ENCODE measurements at places on chromosomes 5 and 9. TPM values are rescaled to one million over a fixed set of nuclear protein-coding genes. Genes with fewer than 3 reads are reported as not detected.

BNC2 gene
- not detected for total RNA-seq

SPRY4 gene
- total RNA-seq, result 0.91 TPM

GRCh38 chr9:137255448-137256114 lies 454 bp downstream of the NELFB start:
- peak; percentile 56 for DNase-seq
- peak overlapping the region; percentile 77 for H3K27ac ChIP-seq
- H3K4me3 ChIP-seq, result peak overlapping the region; percentile 87
- H3K36me3 ChIP-seq, result peaks cover 8% of the 10 kb centered on the region

GRCh38 chr5:88888848-88889188 lies 5.8 kb upstream of the MEF2C start:
- DNase-seq, result no peak
- H3K4me3 ChIP-seq, result peak overlapping the region; percentile 61
- peaks cover 88% of the 10 kb centered on the region for H3K27me3 ChIP-seq
- H3K4me1 ChIP-seq, result peaks cover 21% of the 10 kb centered on the region
- no peaks in the 10 kb centered on the region for H3K36me3 ChIP-seq

NR4A3 gene
- 35.7 TPM for total RNA-seq

AQP3 gene
- 2.3 TPM for total RNA-seq

- no peak overlapping the region for H3K27ac ChIP-seq
- no peak overlapping the region for H3K4me3 ChIP-seq
- no peak for DNase-seq
- H3K27me3 ChIP-seq, result peaks cover 45% of the 10 kb centered on the region
Observed at GRCh38 chr9:86632537-86632936, 278.3 kb upstream of the TUT7 start.

DNA sequence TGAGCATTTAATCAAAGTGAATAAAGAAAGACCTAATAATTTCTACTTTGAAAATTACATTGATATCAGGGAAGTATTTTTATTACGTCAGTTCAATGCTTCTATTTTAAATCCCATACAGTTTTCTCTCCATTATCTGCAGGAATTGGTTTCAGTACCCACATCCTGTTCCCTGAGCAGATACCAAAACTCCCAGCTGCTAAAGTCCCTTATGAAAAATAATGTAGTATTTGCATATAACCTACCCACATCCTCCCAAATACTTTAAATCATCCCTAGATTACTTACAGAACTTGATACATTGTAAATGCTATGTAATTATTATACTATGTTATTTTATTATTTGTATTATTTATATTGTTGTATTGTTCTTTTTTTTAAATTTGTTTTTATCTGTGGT lies 125.4 kb upstream of the MINAR2 start:
- H3K36me3 ChIP-seq, result no peaks in the 10 kb centered on the region
- no peak overlapping the region for H3K27ac ChIP-seq
- DNase-seq, result no peak

DNA sequence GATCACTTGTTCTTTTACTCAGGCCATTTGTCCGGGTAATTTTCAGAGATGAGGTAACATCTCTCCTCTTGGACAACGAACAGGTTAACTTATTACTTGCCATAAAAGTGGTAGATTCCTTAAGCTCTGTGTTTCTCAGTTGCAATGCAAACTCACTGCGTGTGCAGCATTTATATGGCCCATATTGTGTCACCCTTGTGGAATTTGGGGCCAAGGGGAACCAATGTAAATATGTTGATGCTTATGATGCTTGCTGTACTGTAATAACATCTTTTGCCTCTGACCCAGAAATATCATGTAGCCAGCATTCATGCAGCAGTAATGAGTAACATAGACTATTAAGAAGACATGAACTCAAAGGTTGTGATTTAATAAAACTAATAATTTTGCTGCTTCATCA lies 175.8 kb downstream of the ADAMTS6 start:
- no peak overlapping the region for H3K4me3 ChIP-seq
- DNase-seq, result no peak
- no peak overlapping the region for H3K27ac ChIP-seq
- H3K36me3 ChIP-seq, result no peaks in the 10 kb centered on the region

- H3K4me1 ChIP-seq, result no peaks in the 10 kb centered on the region
- no peak for DNase-seq
Observed at GRCh38 chr5:153147891-153148623, 342.4 kb upstream of the GRIA1 start.

GRCh38 chr5:124812771-124813358 lies 66.4 kb upstream of the ZNF608 start:
- no peak overlapping the region for H3K27ac ChIP-seq
- DNase-seq, result no peak
- no peaks in the 10 kb centered on the region for H3K4me1 ChIP-seq
- no peak overlapping the region for H3K4me3 ChIP-seq
- H3K36me3 ChIP-seq, result no peaks in the 10 kb centered on the region
- no peaks in the 10 kb centered on the region for H3K27me3 ChIP-seq

DNA sequence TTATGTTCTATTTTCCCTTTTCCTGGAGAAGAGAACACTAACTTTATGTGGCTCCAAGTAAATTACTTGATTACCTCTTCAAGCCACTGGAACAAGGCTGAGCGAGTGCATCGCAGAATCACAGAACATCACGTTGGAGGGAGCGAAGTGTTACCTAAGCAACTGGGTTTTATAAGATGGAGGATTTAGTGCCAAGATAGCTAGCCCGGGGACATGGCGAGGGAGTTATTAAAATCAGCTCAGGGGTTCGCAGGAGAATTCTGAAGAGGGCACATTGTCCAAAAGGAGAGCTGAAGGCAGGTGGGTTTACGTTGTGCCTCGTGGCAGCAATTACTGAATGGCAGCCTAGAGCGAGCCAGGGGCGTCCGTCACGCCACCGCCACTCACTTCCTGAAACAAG lies 563.2 kb upstream of the ADAMTS16 start:
- H3K36me3 ChIP-seq, result no peaks in the 10 kb centered on the region
- H3K4me3 ChIP-seq, result no peak overlapping the region
- no peak for DNase-seq
- no peak overlapping the region for H3K27ac ChIP-seq

DNA sequence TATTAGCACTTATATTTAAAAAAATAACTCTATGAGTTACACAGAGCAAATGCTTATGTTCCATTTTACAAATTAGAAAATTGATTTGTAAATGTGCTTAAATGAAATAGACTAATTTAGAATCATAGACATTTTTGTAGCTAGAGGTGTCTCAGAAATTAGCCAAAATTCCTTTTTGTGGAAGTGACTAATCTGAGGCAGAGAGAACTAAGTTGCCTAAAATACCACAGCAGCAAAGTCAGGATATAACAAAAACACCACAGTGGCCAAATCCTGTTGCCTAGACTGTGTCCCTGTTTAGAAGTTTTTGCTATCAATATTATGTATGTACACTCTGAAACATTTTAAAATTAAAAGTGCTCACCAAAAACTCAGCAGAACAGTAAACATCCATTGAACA lies 18.7 kb downstream of the ADAMTSL1 start:
- H3K4me3 ChIP-seq, result no peak overlapping the region
- H3K4me1 ChIP-seq, result no peaks in the 10 kb centered on the region
- DNase-seq, result no peak
- no peaks in the 10 kb centered on the region for H3K36me3 ChIP-seq

- H3K4me3 ChIP-seq, result no peak overlapping the region
- H3K27ac ChIP-seq, result no peak overlapping the region
- no peak for DNase-seq
Observed at GRCh38 chr5:179874536-179875292, 16.1 kb upstream of the MRNIP start.

DNA sequence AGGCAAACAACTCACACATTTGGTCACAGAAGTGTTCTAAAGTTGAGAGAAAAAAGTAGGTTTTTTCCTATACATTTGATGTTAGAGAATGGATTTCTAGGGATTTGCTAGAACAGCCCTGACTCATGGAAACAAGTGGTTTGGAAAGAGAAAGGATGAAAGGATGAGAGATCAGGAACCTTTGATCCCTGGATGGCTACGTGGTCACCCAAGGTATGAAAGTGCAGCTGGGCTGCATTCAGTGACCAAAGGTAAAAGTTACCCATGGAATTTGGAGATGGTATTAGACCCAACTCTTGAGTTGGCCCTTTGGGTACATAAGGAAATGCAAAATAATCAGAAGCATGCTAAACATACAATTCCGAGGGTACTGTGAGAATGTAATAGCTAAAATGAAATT lies 61.3 kb upstream of the SPIN1 start:
- peaks cover 4% of the 10 kb centered on the region for H3K27me3 ChIP-seq
- H3K36me3 ChIP-seq, result peaks cover 3% of the 10 kb centered on the region
- no peak for DNase-seq
- no peak overlapping the region for H3K4me3 ChIP-seq
- H3K27ac ChIP-seq, result no peak overlapping the region

DNA sequence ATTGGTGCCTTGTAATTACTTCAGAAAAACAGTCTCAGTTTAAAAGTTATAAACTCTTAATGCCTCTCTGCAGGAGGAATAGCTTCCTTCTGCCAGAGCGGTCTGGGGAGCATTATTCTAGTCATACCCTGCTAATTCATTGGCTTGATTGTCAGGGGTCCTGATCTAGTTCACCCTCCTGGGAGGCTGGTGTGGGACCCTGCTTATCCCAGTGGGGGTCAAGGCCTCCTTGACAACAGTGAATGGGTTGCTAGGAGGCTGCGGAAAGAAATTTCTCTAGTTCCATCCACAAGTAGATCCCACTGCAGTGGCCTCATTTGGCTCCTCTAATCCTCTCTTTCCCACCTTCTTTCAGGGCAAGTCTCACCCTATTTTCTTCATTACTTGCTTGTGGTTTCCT lies 105.7 kb downstream of the TMC1 start:
- H3K36me3 ChIP-seq, result no peaks in the 10 kb centered on the region
- DNase-seq, result no peak
- H3K27me3 ChIP-seq, result peaks cover 5% of the 10 kb centered on the region

GRCh38 chr9:103816146-103816545 lies 278.0 kb upstream of the SMC2 start:
- H3K36me3 ChIP-seq, result no peaks in the 10 kb centered on the region
- H3K4me1 ChIP-seq, result no peaks in the 10 kb centered on the region
- DNase-seq, result no peak
- H3K27ac ChIP-seq, result no peak overlapping the region
- no peak overlapping the region for H3K4me3 ChIP-seq

CSF1R gene
- total RNA-seq, result not detected

LRRC70 gene
- 0.34 TPM for total RNA-seq

- no peaks in the 10 kb centered on the region for H3K4me1 ChIP-seq
- DNase-seq, result no peak
- no peak overlapping the region for H3K4me3 ChIP-seq
- no peak overlapping the region for H3K27ac ChIP-seq
- H3K27me3 ChIP-seq, result peaks cover 39% of the 10 kb centered on the region
- no peaks in the 10 kb centered on the region for H3K36me3 ChIP-seq
Observed at GRCh38 chr5:36642089-36642488, 35.7 kb downstream of the SLC1A3 start.

DNA sequence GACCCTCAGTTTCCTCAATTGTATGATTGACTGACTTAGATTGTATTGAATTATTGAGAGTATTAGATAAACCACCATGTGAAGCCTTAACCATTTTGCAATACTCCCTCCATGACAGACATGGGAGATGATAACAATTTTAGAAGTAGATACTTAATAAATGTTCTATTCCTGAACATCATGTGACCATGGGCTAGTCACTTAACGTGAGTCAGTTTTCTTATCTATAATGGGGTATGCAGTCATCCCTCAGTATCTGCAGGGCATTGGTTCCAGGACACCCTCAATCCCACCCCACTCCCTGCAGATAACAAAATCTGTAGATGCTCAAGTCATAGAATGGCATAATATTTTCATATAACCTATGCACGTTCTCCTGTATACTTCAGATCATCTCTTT lies 31.0 kb downstream of the SNX18 start:
- H3K4me3 ChIP-seq, result no peak overlapping the region
- no peaks in the 10 kb centered on the region for H3K27me3 ChIP-seq
- DNase-seq, result no peak
- H3K27ac ChIP-seq, result no peak overlapping the region

GRCh38 chr9:97568461-97569275 lies 64.5 kb downstream of the TSTD2 start:
- no peak for DNase-seq
- no peaks in the 10 kb centered on the region for H3K36me3 ChIP-seq

DNA sequence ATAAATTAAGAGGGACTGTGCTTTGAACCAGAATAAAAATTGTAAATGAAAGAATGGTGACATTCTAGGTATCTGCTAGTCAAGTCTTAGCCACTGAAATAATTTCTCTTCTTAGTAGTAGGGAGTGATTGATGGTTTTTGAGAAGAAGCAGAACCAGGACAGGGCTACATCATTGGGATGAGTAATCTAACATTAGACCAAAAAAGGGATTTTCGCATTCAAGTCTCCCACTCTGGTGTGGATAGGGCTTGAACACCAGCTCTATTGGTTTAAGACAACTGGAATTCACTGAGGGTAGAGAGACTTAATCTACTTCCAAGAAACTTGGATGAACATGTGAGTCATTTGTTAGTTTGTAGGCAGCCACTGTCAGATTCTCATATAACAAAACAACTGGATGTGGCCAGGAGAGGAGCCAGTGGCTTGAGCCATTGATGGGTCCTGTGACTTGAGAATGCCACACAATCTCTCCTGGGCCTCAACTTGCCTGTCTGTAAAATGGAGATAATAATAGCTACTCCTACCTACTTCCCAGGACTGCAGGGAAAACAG lies 16.6 kb downstream of the FAT2 start:
- DNase-seq, result no peak
- H3K4me1 ChIP-seq, result peaks cover 13% of the 10 kb centered on the region
- H3K36me3 ChIP-seq, result no peaks in the 10 kb centered on the region
- no peak overlapping the region for H3K4me3 ChIP-seq

CDH9 gene
- total RNA-seq, result not detected

GRCh38 chr5:44845777-44846176 lies 37.0 kb downstream of the MRPS30 start:
- DNase-seq, result no peak
- no peak overlapping the region for H3K27ac ChIP-seq
- H3K36me3 ChIP-seq, result no peaks in the 10 kb centered on the region
- no peak overlapping the region for H3K4me3 ChIP-seq
- no peaks in the 10 kb centered on the region for H3K27me3 ChIP-seq

DNA sequence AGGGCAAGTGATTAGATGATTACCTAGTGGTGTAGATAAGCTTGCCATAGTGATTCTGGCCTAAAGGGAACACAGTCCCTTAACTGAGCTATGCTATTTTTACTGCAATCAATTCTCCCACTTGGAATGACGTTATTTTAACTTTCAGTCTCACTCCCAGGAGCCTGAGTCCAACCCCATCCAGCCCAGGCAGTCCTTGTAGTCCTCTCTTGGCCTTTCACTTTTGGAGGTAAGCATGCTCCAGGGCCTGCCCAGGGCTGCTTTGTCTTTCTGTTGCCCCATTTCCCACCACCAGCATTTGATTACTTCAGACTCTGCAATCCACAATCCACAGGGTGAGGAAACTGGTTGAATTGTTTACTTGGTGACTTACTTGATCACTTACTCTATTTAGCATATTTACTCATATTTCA lies 233.0 kb downstream of the CD180 start:
- no peaks in the 10 kb centered on the region for H3K4me1 ChIP-seq
- H3K27ac ChIP-seq, result no peak overlapping the region
- H3K36me3 ChIP-seq, result no peaks in the 10 kb centered on the region
- H3K27me3 ChIP-seq, result peaks cover 6% of the 10 kb centered on the region
- DNase-seq, result no peak
- no peak overlapping the region for H3K4me3 ChIP-seq

GRCh38 chr5:137629646-137630045 lies 106.2 kb downstream of the KLHL3 start:
- DNase-seq, result no peak
- no peak overlapping the region for H3K27ac ChIP-seq
- no peak overlapping the region for H3K4me3 ChIP-seq
- H3K36me3 ChIP-seq, result peaks cover 11% of the 10 kb centered on the region
- no peaks in the 10 kb centered on the region for H3K27me3 ChIP-seq

GRCh38 chr9:78515108-78515507 lies 218.2 kb downstream of the PSAT1 start:
- peaks cover 3% of the 10 kb centered on the region for H3K27me3 ChIP-seq
- H3K4me1 ChIP-seq, result no peaks in the 10 kb centered on the region
- H3K27ac ChIP-seq, result no peak overlapping the region
- no peak overlapping the region for H3K4me3 ChIP-seq
- no peaks in the 10 kb centered on the region for H3K36me3 ChIP-seq
- no peak for DNase-seq

PCDHB6 gene
- not detected for total RNA-seq

All from activated naive CD8-positive, alpha-beta T cell treated with anti-CD3 and anti-CD28 coated beads for 36 hours (primary cell).